ENCODE measurements at places on chromosomes 1 and 21.
A peak's percentile ranks its signal among the peaks of the same experiment; 100 is the strongest.

DNA sequence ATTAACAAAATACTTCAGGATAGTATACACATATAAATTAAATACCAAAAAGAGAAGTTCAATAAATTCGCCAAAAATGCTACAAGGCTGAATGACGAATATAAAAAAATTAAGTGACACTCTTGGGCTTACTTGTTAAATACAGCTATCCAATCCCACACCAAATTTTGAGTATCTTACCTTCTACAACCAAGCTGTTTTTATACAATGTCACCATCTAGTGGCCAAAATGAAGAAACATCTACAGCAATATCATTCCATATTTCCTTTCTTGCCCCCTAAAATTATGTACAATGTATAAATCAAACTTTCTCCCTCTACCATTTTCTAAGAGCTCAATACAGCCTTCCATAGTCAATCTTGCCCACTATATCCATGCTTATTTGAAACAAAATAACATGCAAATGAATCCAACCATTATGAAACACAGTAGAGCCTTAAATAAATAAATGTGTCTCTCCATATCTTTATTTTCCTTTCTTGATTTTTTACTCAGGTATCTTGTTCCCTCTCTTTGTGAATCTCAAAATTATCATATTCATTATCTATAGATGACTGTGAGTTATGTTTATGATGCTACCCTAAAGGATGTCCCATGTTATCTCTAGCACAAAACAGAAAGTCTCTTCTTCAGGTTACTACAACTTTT is 86.3 kb downstream of the ACBD6 start:
- peak; percentile 22 for DNase-seq

GRCh38 chr1:232629250-232630046 is 485 bp downstream of the SIPA1L2 start:
- no peak for DNase-seq

DNA sequence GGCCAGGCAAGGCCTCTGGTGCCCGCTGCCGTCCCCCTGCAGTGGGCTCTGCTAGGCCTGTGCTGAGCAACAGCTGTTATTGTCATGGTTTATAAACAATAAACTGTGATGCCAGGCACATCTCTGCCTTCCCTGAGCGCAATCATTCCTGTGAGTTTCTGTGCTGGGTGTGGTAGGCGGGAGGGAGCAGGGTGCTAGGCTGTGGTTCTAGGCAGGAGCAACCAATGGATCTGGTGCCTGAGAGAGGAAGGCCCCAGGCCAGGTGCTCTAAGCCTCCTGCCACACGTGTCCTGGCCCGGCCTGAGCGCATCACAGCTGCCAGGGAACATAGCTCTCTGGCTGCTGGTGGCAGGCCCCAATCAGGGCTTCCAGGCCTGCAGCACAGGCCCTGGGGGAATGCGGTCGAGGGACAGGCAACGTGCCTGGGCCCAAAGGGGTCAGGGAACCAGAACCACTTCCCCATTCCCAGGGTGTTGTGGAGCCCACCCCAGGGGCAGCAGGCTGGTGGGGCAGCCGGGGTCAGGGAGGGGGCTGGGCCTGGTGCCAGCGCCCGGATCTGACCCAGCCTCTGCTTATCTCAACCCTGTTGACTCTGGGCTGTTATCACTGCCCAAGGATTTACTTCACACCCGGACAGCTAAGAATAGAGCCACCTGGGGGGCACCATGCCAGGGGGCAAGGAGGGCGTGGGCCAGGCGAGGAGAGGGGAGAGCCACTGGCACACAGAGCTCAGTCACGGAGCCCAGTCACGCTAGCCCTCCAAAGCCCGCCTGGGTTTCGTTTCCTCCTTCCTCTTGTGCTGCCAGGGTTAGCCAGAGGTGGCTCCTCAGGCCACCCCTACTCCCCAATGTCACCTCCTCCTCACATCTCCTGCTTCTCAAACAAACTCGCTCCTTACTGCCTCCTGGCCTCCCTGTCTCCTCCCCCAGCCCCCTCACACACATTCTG is 11.5 kb downstream of the TRIM46 start:
- DNase-seq: no peak

- no peak for DNase-seq
These were observed 1.2 kb upstream of the INAVA start for GRCh38 chr1:200893411-200893901.

- peak; percentile 83 for DNase-seq
These were observed 105.9 kb upstream of the HNRNPU start for GRCh38 chr1:244970236-244970743.

DNA sequence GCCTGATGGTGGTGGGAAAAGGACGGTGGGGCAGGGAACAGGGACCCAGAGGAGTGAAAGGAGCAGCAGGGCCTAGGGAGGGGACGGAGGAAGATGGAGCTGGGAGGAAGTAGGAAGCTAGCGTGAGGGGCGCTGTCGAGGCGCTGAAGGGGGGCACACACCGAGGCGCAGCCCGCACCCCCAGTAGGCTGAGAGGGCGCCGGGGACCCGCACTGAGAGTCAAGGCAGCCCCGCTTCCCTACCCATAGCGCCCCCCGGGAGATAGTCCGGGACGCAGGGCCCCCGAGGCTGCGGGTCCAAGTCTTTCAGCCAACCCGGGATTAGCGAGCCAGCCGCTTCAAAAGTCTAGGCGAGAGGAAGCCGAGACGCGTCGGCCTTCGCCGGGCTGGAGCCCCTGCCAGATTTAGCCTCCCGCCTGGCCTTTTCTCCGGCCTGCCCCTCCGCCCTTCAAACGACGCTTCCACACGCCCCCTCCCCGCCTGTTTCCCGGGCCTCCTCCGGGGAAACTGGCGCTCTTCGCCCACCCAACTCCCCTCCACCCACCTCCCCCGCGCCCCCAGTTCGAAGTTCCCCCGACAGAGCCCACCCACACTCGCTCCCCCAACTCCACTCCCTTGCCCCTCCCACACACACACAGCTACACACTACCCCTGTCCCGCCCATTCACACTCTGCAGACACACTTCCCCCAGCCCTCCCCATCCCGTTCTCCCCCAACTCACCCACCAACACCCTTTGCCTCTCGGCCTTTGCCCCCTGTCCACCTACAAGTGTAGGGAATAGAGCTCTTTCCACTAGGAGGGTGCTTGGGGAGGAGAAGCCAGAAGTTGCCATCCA is 7.8 kb upstream of the PROX1 start:
- DNase-seq: no peak

GRCh38 chr1:94947437-94947836 is 20.5 kb upstream of the CNN3 start:
- DNase-seq: peak; percentile 91

DNA sequence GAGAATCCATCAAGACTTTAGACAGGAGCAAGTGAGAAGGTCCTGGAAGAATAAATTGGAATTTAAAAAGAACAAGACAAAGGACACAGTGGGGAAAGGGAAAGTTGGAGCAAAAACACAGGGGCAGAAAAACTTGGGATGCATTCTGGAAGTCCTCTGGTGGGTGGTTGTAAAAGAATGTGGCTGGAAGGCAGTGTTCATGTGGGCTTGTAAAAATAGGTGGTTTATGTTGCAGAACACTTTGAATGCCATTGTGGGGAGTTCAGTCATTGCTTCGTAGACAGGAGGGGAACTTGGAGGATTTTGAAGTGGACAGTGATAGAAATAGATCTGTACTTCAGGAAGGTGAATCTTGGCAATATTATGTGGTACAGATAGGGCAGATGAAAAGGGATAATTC is 15.2 kb downstream of the KIF1B start:
- no peak for DNase-seq

GRCh38 chr1:150477320-150477719 is 9.9 kb upstream of the TARS2 start:
- DNase-seq: no peak

GRCh38 chr21:14056771-14057191 is 154.0 kb downstream of the LIPI start:
- DNase-seq: no peak

DNA sequence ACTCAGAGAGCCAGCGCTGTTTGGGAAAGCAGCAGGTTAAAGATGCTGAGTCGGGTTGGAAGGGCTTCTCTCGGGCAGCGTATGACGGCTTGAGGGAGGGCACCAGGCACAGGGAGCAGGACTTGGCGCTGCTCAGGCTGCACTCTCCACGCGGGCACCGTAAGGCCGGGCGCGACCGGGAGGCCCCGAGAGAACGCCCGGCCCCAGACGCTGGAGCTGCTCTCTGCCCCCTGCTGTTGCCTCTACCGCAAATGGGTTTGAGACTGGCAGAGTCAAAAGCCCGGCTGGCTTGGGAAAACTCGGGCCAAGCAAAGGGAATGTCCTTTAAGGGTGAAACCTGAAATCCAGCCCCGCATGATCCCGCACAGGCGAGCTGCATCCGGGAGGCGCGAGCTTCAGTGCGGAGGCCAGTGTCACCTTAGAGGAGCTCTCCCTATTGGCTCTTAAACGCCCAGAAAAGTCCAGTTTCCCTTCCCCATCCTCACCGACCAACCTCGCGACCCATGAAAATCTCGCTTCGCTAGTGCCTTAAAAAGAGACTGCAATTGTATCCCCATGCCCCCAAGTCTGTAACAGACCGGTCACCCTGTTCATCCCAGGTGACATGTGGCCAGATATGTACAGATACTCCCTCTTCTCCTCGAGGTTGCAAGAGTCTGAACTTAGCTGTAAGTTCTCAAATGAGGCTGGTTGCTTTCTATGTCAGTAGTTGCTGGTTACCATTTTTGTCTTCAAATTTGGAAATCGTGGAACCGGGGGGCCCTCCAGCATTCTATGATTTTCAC is 1.1 kb downstream of the PRRX1 start:
- DNase-seq: peak; percentile 59

DNA sequence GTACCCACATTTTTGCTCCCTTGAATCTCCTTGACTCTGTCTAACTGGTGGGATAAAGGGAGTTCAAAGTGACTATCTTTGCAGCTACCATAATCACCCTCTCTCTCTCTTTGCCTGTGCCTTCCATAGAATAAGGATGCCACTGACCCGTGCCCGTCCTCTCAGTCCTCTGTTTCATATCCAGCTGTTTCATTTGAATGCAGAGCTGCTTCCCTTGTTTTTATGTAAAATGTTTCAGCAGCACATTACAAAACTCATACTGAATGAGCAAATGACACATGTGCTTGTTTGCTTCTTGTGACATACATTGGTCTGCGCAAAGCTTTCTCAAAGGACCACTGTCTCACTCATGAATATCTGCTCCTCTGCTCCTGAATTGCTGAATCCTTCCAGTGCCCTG is 38.4 kb downstream of the CDC42 start:
- no peak for DNase-seq

DNA sequence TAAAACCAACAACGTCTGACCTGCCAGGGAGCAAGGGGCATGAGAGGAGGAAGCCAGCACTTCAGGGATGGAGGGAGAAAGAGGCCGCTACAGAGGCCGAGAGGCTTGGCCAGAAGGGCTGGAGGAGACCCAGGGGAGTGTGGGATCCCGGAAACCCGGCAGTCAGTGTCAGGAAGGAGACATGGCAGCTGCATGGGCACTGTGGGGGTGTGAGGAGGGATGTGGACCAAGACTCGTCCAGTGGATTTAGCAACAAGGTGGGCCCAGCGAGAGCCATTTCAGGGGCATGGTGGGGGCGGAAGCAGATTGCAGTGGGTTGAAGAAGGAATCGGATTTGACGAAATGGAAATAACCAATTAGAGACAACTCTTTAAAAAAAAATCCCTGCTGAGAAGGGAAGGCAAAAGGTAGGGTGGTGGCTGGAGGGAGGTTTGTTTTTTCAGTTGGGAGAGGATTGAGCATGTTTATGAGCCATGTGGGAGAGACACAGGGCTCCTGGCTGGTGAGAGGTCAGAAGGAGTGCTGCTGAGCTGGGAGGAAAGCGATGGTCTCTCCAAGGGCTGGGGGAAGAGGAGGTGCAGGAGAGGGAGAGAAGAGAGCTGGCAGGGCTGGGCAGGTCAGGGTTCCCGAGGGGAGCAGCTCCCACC is 4.4 kb downstream of the B4GALT2 start:
- no peak for DNase-seq

- DNase-seq: peak; percentile 88
These were observed 17.2 kb downstream of the SPOCD1 start for GRCh38 chr1:31798433-31799195.

GRCh38 chr1:30759718-30760281 is 2.2 kb upstream of the LAPTM5 start:
- DNase-seq: no peak

GRCh38 chr1:119662034-119662437 is 14.0 kb upstream of the ZNF697 start:
- no peak for DNase-seq

GRCh38 chr1:58422436-58422835 is 124.1 kb downstream of the OMA1 start:
- no peak for DNase-seq

GRCh38 chr1:145918992-145919939 is 749 bp upstream of the PEX11B start:
- DNase-seq: peak; percentile 5

GRCh38 chr1:100868364-100868995 is 26.2 kb downstream of the EXTL2 start:
- peak; percentile 49 for DNase-seq
